ENCODE measurements at places on chromosomes 2 and 18.

- DNase-seq: no peak
Measured at GRCh38 chr2:178208817-178209216, 14.5 kb downstream of the OSBPL6 start.

DNA sequence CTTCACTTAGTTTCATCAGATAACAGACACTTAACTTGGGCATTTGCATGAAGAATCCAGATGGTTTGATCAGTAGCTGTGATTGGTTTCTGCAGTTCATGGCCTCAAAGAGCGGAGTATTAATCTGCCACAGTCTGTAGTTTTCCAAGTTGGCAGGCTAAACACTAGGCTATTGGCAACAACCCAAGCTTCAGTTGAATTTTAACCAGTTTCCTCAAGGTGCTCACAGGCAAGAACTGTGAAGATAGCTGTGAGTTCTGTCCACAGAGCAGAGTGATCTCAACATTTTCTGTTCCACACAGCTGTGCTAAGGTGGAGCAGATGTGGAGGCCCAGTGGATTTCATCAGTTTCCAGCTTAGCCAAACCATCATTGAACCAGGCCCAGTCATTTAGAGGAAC is 469.5 kb upstream of the LINC00305 start:
- no peak for DNase-seq

- DNase-seq: no peak
Measured at GRCh38 chr2:144343145-144343544, 176.8 kb downstream of the ZEB2 start.

DNA sequence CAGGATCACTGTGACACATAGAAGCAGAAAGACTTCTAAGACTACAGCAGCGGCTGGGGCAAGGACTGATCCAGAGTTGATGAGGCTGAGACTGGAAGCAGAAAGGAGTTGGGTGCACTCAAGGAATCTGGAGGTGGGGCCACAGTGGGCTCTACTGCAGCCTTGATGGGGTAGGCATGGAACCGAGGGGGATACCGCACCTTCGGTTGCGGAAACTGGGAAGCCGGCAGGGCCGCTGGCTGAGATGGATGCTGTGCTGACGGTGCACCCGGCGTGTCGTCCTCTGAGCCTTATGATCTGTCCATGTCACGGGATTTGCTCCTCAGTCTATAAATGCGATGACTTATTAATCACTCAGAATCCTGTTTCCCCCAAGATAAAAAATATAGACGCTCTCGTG is 473.5 kb upstream of the MYT1L start:
- DNase-seq: no peak

- no peak for DNase-seq
Measured at GRCh38 chr18:12308386-12309100, 502 bp downstream of the TUBB6 start.

DNA sequence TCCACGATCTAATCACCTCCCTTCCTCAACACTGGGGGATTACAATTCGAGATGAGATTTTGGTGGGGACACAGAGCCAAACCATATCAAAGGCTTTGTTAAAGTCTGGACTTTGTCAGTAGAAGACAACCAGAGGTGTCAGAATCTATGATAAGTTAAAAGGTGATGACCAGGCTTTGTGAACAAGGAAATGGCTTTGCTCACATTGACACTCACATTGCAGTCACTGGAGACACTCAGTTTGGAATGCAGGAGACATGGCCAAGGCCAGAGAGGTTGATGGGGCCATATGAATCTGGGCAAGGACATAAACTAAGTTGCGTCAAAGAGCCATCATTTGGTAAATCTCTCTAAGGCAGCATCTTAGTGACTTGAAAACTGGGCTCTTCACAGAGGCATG is 678.2 kb upstream of the FSHR start:
- no peak for DNase-seq
